MV-4-11 (cell line): ENCODE measurements at places on chromosomes 2 and 18.

DNA sequence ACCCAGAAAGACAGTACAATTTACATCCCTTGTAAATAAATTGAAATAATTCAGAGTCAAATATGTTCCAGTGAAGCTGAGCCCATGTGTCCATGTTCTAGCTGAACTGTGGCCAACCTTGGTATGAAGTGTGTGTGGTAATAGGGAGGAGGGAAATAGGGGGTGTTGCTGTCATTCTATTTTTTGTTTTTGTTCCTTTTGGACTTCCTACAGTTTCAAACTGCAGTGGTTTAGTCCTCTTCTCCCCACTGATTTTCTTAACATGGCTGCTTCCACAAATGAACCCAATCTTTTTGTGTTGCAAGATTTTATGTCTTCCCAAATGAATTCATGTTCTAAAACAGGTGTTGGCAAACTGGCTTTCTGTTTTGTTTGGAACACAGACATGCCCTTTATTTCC lies 156.9 kb downstream of the CCBE1 start:
- no peak for DNase-seq

- no peak for DNase-seq
Measured at GRCh38 chr2:9087121-9087681, 83.7 kb upstream of the MBOAT2 start.

GRCh38 chr2:64019083-64019974 lies at the start of gene VPS54:
VPS54 (minus strand) TSS chr2:64019428; CDS start chr2:63983999, 35,429 bp downstream.
- peak; percentile 18 for DNase-seq

DNA sequence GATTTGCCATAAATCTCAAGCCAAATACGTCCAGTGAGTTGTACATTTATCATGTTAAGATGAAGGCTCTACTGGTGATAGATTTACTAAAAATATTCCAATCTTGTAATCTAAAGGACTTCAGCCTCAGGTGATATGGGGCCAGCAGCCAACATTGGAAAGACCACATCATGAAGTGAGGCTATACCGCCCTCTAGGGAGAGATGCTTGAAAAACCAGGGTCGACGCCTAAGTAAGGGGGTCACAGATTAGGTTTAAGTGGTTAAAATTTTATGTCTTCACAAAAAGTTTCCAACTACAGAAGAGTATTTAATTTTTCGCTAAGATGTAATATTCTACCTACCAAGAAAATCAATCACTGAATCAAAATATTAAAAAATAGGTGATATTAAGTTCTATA lies 33.3 kb downstream of the DOCK10 start:
- no peak for DNase-seq

DNA sequence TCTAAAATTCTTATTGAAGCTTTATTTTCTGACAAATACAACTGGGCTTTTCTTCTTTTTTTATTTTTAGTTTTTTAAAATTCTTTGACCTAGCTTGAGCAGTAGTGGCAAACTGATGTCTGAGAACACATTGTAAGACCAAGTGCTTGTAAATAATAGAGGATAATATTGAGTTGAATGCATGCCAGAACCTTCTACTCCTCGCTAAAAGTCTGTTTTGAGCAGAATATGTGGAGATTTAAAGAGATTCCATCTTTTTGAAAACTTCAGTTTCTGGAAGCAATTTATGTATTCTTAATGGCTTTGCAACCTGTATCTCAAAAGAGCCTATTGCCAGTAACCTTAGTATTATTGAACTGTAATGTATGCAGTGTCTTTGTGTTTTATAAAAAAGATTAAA lies 148.3 kb downstream of the KCNJ3 start:
- DNase-seq, result no peak

DNA sequence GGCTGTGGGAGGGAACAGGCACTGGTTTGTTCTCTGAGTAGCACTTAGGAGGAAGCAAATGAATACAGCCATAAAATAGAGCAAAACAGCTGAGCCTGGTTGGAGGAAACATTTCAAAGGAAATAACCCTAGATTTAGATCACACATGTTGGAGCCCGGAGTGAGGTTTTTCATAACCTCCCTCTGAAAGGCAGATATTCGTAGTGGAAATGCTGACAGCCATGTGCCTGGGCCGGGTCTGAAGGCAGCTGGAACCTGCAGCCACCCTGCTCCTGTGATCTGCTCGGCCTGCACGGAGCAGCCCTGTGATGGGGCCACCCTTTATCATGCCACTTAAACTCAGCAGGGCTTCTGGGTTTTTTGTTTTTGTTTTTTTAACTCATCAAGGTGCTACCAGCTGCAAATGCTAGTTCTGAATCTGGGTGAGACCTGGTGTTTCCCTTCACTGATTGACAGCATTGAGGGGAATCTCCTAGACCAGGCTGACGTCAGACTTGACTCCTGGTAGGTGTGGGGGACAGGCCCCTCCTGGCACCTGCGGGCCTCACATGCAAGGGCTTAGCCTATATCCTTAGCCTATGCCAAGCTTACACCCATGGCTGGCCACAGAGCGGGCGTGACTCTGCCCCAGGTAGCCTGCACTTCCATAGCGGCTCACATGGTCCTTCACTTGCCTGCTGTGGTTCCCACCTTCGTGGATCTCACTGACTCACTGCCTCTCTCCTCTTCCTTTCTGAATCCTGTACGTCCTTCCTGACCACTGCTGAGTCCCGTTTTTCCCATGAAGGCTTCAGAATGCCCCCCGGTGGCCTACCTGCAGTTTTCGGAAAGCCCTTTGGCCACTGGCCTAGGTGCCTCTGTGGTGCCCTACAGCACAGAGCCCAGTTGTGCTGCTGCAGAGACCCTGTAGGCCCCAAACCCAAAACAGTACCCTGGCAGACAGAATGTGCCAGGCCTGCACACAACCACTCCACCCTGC lies 217.3 kb downstream of the SEPTIN10 start:
- DNase-seq, result no peak

GRCh38 chr2:212968284-212969081 lies 182.9 kb downstream of the IKZF2 start:
- no peak for DNase-seq

GRCh38 chr2:23355001-23355400 lies 30.0 kb upstream of the KLHL29 start:
- DNase-seq, result no peak

DNA sequence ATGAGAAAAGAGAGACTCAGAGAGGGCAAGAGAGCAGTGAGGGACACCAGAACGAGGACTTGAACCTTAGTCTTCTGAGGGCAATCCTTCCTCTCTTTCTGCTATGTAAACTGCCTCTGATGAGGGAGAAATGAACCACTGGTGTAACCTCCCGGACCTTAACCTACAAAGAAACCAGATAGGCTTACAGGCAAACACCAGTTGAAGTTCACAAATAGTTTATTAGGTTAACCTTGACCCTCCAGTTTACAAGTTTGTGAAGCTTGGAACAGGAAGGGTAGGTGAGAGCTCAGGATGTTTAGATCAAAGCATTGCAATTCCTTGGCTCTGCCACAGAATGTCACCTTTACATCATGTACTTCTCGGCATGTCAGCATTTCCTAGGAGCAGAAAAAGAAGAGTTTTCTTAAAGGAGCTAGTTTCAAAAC lies 486.4 kb upstream of the SPRED2 start:
- DNase-seq, result no peak

DNA sequence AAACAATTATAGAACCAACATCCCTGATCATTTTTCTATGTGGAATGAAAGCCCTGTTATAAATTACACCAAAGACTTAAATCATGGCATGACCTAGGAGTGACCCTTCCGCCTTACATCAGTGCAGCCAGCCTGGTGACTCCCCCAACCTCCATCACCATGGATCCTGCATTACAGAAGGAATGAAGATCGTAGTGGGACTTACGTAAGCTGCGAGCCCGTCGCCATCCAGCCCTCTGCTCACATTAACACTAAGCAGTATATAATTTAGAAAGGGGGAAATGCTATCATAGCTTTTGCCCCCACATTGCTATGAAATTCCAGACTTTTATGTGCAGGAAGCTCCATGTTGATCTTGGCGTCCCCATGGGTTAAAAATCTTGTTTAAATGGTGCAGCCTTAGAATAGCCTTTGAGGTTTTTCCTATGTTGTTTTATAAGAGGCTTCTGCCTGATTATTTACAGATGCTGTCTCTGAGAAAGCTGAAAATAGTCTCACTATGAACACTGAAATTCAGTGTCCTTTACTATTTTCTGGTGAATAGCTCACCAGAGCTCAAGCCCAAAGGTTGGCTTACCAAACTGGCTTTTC lies 76.3 kb downstream of the COLEC12 start:
- no peak for DNase-seq

DNA sequence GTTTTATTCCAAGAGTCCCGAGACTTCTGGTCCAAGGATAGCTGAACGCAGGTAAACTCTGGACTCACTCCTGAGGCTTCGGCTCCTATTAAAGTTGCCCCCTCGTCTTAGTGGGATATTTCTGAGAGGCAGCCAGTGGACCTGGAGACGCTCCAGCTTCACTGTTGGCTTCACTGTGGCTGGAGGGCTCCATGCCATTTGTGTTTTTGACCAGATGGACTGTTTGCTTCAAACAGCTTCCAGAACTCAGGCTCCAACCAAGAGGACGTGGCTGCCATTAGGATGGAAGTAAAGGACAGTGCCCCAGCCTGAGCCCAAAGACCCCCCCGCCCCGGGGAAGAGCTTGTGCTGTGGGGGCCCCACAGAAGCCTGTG lies 94.4 kb upstream of the LDAH start:
- DNase-seq, result no peak

- DNase-seq, result no peak
Measured at GRCh38 chr2:101291973-101292372, 16.5 kb downstream of the RNF149 start.
